NCI-H2107 (cell line): ENCODE measurements at places on chromosomes 16 and 17.

GRCh38 chr17:68909066-68909465 is 46.1 kb downstream of the ABCA8 start:
- no peak for DNase-seq

- no peak for DNase-seq
Observed at GRCh38 chr16:49747654-49748053, 108.3 kb downstream of the ZNF423 start.

- DNase-seq, result no peak
Observed at GRCh38 chr17:7833795-7834541, at the start of gene KDM6B. KDM6B (plus strand) TSS chr17:7834217; CDS start chr17:7845555, 11,338 bp downstream.

- DNase-seq, result no peak
Observed at GRCh38 chr16:69319381-69319780, 8.2 kb downstream of the VPS4A start.

DNA sequence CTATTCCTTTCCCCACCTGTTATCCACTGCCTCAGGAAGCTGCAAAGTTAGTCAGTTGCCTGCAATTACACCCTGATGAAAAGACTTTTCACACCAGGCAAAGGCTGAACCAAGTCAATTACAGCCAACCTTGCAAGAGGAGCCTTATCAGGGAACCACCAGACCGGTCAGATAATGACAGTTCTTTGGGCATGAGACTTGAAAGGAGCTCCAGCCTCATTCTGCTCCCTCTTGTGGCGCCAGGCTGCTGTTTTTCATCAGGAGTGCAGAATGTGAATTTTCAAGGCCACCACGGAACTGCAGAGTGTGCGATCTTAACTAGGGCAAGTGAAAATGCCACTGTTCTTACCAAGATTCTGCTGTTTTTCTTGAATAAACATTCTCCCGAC is 22.5 kb downstream of the DNAI2 start:
- no peak for DNase-seq

DNA sequence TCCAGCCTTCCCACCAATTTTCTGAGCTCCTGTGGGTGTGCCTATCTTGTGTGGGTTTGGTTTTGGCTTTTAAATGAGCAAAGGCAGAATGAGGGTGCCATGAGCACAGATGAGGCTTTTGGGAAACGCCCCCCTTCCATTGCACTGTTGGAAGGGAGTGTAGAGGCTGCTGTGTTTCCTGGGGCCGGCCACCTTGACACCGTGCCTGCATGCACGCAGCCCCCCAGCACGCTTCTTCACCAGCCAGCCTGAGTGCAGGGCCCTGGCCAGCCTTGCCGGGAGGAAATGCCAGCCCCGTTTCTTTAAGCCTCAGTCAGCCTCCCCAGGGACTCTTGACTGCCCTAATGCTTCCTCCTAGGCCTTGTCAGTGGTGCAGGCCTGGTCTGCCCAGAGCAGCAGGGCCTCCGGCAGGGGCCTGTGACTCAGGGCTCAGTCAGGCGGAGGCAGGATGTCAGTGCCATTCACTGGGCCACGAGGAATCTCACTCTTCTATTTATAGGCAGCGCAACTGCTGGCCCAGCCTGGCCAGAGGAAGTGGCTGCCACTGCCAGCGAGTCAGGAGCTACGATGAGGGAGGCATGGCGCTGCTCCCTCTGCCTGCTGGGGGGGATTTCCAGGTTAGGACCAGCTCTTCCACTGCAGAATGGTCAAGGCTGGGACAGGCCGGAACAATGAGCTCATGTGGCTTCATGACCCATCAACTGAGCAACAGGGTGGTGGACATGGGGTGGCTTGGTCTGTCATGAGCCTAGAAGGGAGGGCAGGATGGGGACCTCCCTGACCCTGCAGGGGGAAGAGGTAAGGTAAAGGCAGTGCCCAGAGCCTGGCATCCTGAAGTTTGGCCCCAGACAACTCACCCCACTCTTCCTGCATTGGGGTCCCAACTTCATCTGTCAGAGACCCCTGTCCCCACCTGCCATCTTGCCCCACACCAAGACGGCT is 205.2 kb downstream of the RAB11FIP4 start:
- DNase-seq, result no peak

DNA sequence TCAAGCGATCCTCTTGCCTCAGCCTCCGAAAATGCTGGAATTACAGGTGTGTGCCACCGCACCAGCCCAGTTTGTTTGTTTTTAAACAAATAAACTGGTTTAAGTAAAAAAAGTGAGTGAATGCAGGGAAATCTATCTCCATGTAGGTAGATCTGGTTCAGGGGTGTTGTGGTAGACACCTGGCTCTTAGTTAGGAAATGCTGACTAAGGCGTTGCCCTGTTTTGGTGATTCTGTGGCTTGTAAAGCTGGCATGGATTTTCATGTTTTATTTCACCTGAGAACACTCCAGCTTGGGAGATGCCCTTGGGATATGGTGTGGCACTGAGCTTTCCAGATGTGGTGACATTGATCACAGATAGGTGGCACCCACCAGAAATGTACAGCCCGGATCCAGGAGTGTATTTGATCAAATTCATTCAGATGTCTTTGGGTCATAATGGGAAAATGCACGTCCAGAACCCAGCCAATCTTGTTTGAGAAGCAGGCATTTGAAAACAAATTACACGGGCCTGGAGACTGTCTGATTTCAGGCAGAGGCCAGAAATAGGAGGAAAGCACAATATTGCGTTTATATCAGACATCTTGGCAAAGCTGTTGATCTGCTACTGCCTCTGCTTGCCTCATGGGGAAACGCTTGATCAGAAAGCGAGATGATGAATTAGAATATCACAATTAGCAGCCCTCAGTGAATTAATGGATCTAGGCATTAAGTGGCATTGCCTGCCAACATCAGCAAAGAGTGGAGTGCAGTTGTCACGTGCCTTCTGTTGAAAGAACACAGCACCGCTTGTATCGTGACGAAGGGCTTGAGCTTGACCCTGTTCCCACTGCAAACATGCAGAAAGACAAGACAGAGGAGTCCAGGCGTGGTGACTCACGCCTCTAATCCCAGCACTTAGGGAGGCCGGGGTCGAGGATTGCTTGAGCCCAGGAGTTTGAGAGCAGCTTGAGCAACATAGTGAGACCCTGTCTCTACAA is 7.3 kb upstream of the IL34 start:
- DNase-seq, result no peak
